Umbilical cord (tissue), 2 donors: ENCODE measurements at places on chromosomes 2 and 18. TPM values are rescaled to one million over a fixed set of nuclear protein-coding genes. Genes with fewer than 3 reads are reported as not detected.
A peak's percentile ranks its signal among the peaks of the same experiment; 100 is the strongest.

- no peak for DNase-seq
These were observed 206.3 kb upstream of the SALL3 start for GRCh38 chr18:78773303-78773755.

Gene AKAIN1
- total RNA-seq: not detected

Gene VAMP5
- 20.0 TPM for total RNA-seq

- no peak for DNase-seq
These were observed 263.8 kb downstream of the PHLPP1 start for GRCh38 chr18:62979176-62979575.

GRCh38 chr18:56562479-56562878, 75.9 kb downstream of the TXNL1 start:
- no peak for DNase-seq

DNA sequence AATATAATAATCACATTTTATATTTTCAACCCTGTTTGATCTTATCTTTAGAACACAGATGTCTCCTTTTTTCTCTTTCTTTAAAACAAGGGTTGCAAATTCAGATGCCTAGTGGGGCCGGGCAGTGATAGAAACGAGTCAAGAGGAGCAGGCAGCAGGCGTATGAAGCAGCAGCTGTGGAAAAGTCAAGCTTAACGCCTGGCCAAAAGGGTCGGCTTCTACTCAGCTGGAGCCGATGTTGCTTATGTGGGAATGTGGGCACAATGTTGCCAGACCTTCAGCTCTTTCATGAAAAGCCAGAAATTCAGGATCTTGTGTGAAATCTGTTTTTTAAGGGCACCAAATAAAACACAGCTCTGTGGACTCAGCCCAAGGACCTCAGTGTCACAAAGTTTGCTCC, 642.7 kb downstream of the ARHGAP15 start:
- peak; percentile 24 for DNase-seq

Gene SPATA3
- not detected for total RNA-seq

Gene EIPR1
- 14.2 TPM for total RNA-seq

DNA sequence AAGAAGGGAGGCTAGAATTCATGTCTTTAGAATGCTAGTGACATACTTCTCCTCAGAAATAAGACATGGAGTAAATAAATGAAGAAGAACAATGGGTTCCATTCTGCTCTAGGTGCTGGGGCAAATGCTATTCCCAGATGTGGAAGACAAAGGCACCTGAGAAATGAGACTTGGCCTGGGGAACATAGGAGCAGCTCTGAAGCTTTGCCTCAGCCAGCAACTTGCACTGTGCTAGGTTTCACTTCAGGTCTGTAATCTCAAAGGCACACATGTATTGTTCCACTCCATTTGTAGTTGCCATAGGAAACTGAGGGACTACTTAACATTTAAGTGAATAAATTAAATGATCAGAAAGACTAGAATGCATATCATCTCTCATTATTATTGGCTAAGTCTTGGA, 538.9 kb upstream of the REG3G start:
- no peak for DNase-seq
